ENCODE measurements at places on chromosomes 11 and 22.

DNA sequence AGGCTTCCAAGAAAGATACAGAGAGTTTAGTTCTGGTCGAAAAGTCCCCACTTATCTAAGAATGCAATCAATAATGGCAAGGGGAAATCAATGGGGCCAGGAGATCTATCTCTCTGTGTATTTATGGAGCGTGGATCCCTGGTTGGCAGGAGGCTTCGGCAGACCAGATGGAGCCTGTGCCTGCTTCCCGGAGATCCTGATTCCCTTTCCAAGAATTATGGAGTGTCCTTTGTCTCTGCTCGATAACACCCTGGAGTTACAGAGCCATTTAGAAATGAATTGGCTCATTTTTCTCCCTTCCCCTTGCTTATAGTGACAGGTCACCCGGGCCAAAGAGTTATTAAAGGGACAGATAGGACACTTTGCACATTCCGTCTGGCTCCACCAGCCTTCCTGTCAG, 92.4 kb downstream of the ISX start:
- DNase-seq, result no peak

DNA sequence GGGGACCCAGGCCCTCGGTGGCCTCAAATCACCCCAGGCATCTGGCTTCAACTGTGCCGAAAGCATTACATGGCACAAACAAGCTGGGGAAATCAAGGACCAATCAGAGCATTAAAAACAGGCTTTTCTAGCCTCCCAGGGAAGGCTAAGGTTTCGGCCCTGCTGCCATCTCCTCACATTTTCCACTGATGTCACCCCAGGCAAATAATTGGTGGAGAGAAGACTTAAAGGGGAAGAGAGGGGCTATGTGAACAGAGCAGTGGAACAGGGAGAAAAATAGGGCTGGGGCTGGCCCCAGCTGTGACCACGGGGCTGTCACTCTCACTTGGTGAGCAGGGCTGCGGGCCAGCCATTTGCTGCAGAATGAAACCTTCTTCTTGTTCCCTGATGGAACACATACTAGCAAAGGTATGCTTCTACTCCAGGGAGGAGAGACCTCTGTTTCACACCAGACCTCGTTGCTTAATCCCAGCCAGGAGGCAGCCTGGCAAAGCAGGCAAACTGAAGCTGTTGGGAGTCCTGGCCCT, 581.3 kb downstream of the SOX6 start:
- DNase-seq, result no peak

GRCh38 chr11:37040921-37041320, 442.9 kb upstream of the RAG2 start:
- DNase-seq, result no peak

- no peak for DNase-seq
These were observed 27.1 kb downstream of the MYEOV start for GRCh38 chr11:69320756-69321741.

DNA sequence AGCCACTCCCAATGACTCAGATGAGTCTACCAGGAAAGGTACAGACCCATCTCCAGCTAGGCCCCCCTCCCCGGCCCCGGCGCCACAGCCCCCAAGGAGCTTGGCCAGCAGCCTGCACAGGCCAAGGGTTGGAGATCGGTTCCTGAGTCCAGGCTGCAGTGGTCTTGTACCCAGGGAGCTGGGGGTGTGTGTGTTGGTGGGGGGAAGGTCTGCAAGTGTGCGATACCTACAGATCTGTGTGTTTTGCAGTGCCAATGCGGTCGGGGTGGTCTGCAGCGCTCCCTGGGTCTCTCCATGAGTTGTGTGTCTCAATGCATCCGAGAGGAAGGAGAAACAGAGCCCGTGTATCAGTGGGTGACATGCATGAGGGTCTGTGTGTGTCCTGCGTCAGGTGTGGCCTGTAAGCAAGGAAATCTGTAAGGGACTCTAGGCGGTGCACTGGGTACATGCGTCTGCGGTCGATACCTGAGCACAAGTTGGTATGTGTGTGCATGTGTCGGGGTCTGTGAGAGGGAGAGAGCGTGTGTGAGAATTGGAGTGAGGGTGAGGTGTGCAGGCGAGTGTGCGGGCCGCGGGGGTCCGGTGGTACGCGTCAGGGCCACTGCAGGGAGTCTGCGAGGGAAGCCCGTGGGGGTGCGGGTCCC, 645 bp downstream of the CDC42BPG start:
- no peak for DNase-seq

- DNase-seq, result no peak
These were observed 64.0 kb downstream of the OTOG start for GRCh38 chr11:17611049-17611448.

DNA sequence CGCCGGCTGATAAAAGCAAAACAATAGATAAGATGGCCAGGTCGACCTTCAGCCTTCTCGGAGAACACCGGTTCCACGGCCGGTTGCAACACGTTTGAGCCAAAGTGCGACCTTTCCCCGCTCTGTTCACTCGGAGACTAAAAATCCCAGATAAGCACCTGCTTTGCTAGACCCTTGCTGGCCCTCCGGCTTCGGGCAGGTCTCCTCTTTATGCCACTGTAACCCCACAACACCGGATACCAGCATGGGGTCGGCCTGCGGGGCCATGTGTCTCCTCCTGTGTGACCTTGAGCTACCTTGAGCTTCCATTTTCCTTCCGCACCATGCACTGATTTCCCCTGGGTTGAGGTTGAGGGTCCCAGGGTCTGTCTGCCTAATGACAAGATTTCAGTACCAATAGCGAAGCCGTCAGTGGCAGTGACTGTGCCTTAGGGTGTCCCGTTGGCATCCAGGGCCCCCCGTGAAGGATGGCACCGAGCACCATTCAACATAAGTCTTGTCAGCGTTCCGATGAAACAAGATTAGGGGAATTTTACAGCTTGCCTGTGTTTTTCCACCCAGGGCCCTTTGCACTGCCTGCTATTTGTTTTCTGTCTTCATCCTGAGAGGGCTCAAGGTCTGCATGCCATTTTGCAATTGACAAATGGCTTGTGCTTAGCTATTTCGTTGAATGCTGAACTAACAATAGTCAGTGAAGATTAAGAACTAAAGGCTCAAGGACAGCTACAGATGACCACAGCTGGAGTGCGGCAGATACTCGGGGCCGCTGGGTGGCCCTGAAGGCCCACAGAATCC, 118.6 kb downstream of the KCNQ1 start:
- no peak for DNase-seq

GRCh38 chr11:9747229-9747628, 83.4 kb downstream of the SWAP70 start:
- DNase-seq, result no peak

DNA sequence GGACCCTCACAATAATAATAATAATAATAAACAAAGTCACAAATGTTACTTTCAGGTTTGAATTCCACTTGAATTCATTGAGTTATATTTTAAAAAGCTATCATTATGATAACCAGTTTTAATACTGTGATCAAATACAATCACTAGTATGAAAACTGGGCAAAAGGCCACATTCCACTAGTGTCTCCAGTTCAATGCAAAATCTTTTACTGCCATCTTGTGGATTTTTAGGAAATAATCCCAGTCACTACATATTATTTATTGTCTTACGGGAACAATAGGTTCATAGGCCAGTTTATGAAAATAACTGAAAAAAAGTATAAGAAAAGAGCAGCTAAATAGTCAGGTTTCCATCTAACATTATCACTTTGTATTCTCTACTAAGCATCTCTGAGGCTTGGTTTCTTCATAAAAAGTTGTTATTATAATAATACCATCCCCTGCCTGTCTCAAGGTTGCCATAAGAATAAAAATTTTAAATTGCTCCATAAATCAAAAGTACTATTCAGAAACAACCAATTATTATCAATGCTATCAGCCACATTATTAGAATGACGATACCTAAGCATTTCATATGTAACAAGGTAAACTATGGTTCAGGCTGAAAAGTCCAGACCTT, 533.9 kb upstream of the CCDC90B start:
- no peak for DNase-seq

DNA sequence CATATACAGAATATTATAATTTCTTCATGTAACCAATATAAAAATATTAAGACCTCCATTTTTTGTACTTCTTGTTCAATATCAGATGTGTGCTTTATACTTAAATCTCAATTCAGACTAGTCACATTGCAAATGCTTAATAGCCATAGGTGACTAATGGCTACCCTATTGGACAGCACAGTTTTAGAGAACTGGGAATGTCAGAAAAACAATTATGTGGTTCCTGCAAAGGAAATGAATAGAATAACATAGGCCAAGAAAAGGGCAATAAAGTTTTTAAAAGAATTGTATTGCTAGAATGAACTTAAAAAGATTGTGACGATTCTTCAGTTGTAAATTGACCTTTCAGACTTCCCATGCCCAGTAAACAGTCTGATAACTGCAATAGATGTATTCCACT, 843.0 kb downstream of the METTL15 start:
- DNase-seq, result no peak

DNA sequence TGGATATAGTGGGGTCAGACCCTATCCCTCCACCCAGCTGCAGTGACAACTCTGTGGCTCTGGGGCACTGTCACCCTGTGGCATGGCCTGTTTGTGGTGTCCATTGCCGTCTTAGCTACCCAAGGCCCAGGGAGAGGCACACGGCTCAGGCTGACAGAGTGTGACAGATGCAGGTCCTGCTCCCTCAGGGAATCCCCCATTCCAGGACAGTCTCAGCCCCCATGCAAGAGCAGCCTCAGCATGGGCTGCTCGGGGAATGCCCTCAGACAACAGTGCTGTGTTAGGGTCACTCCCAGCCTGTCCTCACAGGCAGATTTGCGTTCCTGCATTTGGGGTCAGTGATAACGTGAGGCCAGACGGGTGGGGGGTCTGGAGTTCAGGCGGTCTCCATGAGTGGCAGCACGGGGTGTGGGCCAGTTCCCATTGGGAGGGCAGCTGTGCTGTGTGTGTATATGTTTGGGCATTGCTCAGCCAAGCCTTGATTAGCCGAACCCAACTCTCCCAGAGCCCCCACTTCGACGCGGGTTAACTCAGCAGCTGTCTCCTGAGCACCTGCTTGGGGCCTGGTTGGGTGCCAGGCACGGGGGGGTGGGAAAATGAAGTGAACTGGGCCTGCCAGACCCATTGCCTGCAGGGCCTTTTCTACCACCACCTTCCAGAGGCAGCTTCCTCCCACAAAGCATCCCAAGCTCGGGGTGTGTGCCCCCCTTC, 5.3 kb upstream of the KCNQ1OT1 start:
- DNase-seq, result no peak

DNA sequence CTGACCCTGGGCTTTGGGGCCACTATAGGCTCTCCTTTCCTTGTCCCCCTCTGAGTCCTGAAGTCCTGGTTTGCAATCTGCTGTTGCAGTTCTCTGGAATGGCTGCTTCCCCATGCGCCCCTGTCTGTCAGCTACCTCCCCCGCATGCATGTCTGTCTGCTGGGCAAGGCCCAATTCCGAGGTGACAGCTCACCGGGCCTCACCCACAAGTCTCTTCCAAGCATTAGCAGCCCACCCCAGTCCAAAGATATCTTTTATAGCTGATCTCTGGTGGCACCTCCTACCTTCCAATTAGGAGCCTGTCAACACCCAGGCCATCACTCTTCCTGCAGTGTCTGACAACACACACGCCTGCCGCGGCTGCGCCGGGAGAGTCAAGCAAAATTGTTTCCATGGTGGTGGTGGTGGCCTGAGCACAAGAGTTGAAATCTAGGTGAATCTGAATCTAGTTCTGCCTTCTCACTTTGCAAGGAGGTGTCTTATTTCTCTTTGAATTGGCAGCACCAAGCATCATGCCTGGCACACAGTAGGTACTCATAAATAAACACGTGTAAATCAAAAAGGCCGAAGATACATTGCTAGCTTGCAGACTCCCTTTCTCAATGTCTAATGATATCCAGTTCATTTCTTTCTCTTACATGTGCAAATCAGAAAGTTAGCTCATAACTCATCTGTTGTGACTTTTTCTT, 1.2 kb upstream of the LMO2 start:
- no peak for DNase-seq

- no peak for DNase-seq
These were observed at the start of gene ANO1 for GRCh38 chr11:70078095-70078780. ANO1 (plus strand) TSS chr11:70078317; CDS start chr11:70078607, 290 bp downstream.

DNA sequence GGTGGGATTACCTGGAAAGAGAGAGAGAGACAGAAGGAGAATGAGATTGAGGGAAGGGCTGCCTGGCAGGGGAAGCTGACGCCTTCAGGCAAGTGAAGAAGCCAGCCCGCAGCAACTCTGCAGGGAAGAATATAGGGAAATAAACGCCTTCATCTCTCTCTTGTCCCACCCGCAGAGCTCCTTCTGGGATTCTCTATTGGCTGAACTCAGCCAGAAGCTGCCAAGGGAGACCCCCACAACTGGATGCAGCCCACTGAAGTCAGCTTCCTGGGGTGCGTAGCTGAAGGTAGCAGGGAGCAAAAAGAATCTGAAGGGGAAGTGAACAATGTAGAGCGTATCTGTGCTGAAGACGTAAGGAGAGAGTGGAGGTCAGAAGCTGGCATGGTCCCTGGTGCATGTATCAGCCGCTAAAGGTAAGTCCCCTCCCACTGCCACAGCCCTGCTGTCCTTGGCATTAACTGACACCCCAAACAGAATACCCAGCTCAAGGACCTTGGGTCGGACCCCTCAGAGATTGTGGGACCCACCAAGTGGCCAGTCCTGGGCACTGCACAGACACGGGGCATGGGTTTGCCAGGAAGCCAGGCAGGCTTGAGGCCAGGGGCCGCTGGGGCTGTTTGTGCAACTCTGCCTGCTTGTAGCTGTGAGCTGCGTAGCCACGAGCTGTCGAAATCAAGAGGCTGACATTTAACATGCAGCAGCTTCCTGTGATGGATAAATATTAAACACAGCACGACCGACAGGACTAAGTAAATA, 469.9 kb downstream of the MN1 start:
- DNase-seq, result no peak

DNA sequence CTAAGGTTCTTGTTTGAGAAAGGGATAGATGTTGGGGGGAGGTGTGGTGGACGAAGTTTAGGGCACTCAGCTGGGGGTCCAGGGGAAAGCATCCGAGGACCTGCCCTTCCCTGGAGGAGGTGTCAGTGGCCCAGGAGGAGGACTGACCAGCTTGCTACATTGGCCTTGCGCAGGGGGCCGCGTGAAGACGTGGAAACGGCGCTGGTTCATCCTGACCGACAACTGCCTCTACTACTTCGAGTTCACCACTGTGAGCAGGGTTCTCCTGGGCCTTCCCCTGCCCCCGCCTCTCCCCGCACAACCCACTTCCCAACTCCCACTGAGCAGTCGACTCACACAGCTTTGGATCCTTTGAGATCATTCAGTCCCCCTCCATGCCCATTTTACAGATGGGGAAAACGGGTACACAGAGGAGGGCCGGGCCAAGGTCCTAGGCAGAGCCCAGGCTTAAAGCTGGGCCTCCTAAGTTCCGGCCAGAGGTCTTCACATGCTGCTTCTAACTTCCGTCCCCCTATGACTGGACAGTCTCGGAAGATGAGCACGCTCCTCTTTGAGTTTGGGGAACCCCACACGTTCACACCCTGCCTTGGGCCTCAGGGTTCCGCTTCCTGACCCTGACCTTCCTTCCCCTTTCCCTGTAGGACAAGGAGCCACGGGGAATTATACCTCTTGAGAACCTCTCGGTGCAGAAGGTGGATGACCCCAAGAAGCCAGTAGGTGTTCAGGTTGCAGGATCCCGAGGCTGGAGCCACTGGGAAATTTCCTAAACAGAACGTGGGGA, 28.7 kb downstream of the CYTH4 start:
- peak; percentile 98 for DNase-seq

GRCh38 chr11:124143034-124143433, 27.8 kb downstream of the VWA5A start:
- no peak for DNase-seq
